ENCODE measurements at places on chromosomes 3 and 15. TPM values are rescaled to one million over a fixed set of nuclear protein-coding genes. Genes with fewer than 3 reads are reported as not detected.

Gene CILP
- total RNA-seq = not detected

Gene ACSBG1
- not detected for total RNA-seq

- DNase-seq = no peak
Observed at GRCh38 chr3:61605589-61606175, 44.3 kb downstream of the PTPRG start.

Gene A4GNT
- not detected for total RNA-seq

Gene CRYBG3
- 9.2 TPM for total RNA-seq

GRCh38 chr15:64600794-64601193 is 140.4 kb downstream of the ZNF609 start:
- DNase-seq = no peak

Gene EFCAB12
- 0.05 TPM for total RNA-seq

- DNase-seq = no peak
Observed at GRCh38 chr3:80355144-80355543, 587.3 kb upstream of the ROBO1 start.

DNA sequence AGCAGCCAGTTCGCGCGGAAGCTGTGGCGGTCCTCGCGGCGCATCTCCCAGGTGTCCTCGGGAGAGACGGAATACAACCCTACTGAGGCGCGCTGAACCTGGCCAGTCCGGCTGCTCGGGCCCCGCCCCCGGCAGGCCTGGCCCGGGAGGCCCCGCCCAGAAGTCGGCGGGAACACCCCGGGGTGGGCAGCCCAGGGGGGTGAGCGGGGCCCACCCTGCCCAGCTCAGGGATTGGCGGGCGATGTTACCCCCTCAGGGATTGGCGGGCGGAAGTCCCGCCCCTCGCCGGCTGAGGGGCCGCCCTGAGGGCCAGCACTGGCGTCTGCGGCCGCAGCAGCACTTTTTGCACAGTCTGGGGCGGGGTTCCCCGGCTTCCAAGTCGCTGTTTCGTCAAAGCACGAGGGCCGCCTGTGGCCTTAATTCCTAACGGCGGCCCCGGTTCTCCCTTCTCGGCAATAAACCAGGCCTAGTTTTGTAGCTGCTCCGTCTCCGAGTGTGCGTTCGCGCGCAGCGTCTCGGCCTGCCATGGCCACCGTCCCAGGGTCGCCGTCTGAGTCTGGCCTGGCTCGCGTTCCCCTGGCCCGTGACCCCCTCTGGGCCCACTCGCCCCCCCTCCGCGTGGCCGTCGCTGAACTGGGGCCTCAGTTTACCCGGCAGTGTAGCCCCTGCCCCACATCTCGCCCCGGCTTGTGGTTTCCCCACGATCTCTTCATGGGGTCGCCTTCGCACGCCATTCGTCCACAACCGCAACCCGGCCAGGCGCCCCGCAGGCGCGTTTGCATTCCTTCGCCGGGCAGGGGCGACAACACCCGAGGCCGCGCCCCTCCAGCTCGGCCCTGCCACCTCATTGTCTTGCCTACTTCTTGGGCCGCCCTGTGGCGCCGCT is 30.0 kb downstream of the NBEAL2 start:
- no peak for DNase-seq

DNA sequence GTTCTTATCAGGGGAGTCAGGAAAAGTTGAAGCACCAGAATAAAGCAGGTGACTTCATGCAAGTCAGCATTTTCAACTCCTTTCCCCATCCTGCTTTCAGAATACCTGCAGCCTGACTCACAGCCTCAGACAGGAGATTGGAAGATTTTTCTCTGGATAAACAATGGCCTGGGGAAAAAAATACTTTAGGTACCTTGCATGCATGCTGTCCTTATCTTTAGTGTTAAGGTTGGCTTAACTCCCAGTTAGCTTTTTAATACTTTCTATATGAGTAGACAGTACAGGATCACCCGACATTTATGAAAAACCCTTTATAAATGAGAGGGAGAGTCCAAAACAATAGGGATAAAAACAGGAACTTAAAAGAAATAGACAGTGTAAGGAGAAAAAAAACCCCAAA is 53.6 kb downstream of the PAK2 start:
- peak; percentile 98 for DNase-seq

GRCh38 chr15:28289694-28290463 is 32.1 kb downstream of the HERC2 start:
- no peak for DNase-seq

DNA sequence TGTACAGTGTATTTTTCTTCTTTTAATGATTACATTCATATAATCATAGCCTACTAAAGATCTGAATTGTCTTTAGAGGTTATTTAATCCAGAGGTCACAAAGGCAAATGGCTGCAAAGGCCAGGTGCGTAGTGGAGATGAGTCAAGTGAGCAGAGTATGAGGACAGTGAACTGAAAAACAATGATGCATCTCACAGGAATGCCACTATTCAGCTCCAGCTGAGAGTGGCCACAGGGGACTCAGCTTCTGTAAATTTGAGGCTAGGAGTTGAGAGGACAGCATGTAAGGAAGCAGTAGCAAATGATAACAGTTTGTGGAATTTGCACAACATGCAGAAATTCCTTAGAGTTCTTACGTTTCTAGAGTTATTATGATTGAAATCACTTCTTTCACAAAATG is 50.4 kb downstream of the COL6A5 start:
- DNase-seq = peak; percentile 91

DNA sequence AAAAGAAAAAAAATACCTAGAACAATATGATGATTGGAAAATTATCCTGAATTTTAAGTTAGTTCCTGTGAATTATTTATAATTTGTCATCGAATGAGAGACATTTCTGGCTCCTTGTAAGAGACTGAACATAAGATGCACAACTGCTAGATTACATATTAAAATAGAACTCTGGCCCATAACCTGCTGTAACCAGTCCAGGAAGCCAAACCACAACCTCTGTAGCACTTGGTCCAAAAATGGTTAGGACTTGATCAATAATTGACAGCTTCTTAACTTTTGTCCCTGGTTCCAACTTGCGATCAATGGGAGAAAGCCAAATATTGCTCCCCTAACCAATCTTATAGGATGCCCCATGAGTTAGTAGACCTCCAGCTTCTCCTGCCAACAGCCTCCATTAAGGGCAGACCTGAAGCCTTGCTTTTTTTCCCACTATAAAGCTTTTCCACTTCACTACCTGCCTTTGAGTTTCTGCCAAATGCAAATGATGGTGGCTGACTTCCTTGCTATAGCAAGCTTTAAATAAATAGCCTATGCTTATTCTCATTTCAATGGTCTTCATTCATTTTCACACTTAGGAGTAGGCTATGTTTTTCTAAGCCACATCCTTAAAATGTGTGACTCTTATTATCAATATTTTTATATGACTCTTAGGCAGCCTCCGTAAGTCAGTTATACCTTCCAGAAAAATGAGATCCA is 224.0 kb upstream of the ARHGEF26 start:
- no peak for DNase-seq

DNA sequence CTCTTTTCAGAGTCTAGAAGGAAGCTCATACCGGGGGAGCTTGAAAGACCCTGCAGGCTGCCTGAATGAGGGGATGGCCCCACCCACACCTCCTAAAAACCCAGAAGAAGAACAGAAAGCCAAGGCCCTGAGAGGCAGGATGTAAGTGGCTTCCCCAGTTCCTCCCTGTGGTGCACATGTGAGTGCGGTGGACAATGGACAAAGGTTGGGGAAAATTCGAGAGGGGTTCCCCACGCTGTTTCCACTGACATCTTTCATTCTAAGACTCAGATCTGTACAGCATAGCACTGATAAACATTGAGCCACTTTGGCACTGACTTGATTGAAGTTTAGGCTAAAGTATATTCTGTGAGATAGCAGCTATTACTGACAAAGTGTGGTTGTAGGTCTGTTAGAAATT is 79.5 kb upstream of the UMPS start:
- DNase-seq = no peak

DNA sequence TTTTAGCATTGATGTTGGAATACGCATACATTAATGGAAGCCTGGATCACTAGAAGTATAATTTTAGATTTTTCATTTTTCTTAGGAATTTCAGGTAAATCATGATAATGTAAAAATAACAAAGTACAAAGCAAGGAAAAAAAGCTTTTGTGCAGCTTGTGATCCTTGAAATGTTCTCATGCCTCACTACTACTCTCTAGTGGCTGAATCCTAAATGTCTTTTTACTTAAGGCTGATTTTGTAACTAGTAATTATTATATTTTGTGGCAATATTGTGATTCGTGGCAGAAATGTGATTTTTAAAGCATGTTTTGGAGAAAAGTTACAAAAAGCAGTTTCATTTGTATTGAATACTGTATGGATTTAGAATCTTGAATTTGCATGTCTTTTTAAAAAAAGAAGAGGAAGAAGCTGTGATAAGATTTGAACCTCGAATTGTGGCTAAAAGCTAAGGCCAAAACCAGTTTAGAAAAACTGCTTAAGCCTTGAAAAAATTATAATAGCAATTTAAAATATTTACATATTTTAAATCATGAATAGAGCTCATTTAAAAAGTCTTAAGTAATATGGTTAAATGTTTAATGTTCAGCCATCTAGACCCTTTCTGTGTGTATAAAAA is 39.0 kb downstream of the U2SURP start:
- DNase-seq = peak; percentile 19

DNA sequence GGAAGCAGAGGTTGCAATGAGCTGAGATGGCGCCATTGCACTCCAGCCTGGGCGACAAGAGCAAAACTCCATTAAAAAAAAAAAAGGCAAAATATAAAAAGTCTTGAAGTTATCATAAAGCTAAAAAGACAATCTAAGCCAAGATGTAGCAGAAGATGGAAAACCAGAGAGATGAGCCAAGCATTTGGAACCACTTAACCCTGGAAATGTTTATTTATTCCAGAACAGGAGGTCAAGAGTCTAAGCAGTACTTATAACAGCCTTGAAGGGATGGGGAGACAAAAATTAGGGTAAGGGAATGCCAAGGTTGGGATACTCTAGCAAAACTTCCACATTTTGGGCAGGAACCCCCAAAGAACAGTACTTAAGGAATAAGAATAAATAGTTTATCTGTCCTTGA is 30.1 kb downstream of the FAIM start:
- no peak for DNase-seq

GRCh38 chr3:72193771-72194430 is 409.0 kb upstream of the PROK2 start:
- DNase-seq = no peak

DNA sequence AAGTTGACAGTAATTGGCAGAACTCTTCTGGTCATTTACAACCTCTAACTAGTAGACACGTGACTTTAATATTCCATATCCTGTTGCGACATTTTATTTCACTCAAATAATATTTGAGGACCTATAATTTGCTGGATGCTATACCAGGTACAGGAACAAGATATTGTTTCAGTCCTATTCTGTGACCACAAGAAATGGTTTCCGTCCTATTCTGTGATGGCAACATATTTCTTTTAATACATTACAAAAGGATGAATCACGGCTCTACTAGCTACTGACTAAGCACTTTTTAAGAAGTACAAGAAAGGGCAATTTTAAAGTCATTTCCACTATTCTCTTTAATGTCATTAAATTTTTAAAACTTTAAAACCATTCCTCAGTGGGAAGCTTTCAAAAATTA is 400.2 kb downstream of the CNTN3 start:
- no peak for DNase-seq

DNA sequence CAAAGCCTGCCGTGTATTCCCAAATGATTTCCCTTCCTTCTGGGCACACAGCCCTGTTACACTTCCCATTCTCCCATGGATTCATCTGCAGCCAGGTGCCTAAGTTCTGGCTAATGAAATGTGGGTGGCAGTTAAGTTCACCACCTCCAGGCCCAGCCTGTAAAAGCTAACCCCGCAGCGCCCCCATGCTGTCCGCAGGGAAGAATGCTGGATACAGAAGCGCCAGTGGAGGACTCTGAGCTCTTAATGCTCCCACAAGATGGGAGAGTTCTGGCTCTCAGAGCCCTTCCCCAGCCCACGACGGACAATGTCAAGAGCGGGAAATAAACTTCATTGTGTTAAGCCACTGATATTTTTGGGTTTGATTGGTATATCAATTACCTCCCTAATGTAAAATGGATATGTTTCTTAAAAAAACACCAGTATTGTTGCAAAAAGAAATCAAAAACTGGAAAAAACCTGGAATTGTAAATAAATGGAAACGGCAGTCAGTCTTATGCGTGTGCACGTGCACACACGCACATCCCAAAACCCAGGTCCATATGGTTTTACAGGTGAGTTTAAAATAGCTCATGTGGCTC is 37.7 kb upstream of the FGD5 start:
- DNase-seq = peak; percentile 54
